Sigmoid colon (tissue), 7 donors: ENCODE measurements at places on chromosomes 2 and 18. TPM values are rescaled to one million over a fixed set of nuclear protein-coding genes. Genes with fewer than 3 reads are reported as not detected.

Gene UGT1A3
- total RNA-seq = not detected

Gene EMILIN1
- total RNA-seq = 225 TPM

DNA sequence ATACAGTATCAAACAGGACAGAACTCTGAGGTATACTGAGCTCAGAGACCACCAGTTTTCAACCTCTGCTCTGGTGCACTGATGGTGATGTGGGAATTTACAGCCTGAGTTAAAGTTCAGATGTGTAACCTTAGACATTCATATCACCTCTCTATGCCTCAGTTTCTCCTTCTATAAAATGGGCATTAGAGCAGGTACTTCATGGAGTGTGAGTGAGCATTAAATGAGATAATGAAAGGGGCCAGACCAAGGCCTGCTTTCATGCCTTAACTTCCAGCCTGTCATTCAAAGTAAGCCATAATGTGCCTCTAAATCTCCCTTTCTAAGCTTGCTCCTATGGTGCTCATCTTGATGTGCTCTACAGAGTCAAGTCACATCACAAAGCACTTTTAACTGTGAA lies 8.4 kb downstream of the ACVR1 start:
- no peak for DNase-seq
- H3K36me3 ChIP-seq = no peaks in the 10 kb centered on the region
- peaks cover 40% of the 10 kb centered on the region for H3K4me1 ChIP-seq
- H3K27ac ChIP-seq = no peak overlapping the region

Gene SLC23A3
- 0.14 TPM for total RNA-seq

- H3K27ac ChIP-seq = no peak overlapping the region
- no peak overlapping the region for H3K4me3 ChIP-seq
- DNase-seq = no peak
- H3K27me3 ChIP-seq = no peaks in the 10 kb centered on the region
- H3K4me1 ChIP-seq = no peaks in the 10 kb centered on the region
- H3K36me3 ChIP-seq = no peaks in the 10 kb centered on the region
These were observed 298.0 kb downstream of the TRIB2 start for GRCh38 chr2:13014783-13015182.

- peaks cover 8% of the 10 kb centered on the region for H3K36me3 ChIP-seq
- no peak overlapping the region for H3K4me3 ChIP-seq
- H3K27ac ChIP-seq = no peak overlapping the region
- no peak for DNase-seq
These were observed 111.8 kb downstream of the RAB3GAP1 start for GRCh38 chr2:135163901-135164300.

GRCh38 chr2:10389573-10389972 lies 58.6 kb downstream of the ODC1 start:
- H3K27me3 ChIP-seq = no peaks in the 10 kb centered on the region
- DNase-seq = no peak
- no peak overlapping the region for H3K27ac ChIP-seq
- no peaks in the 10 kb centered on the region for H3K36me3 ChIP-seq
- no peak overlapping the region for H3K4me3 ChIP-seq
- peaks cover 12% of the 10 kb centered on the region for H3K4me1 ChIP-seq

GRCh38 chr2:129318581-129319421 lies 660.7 kb upstream of the RAB6C start:
- no peak overlapping the region for H3K27ac ChIP-seq
- no peaks in the 10 kb centered on the region for H3K27me3 ChIP-seq
- H3K36me3 ChIP-seq = no peaks in the 10 kb centered on the region
- no peaks in the 10 kb centered on the region for H3K4me1 ChIP-seq
- no peak for DNase-seq
- no peak overlapping the region for H3K4me3 ChIP-seq

DNA sequence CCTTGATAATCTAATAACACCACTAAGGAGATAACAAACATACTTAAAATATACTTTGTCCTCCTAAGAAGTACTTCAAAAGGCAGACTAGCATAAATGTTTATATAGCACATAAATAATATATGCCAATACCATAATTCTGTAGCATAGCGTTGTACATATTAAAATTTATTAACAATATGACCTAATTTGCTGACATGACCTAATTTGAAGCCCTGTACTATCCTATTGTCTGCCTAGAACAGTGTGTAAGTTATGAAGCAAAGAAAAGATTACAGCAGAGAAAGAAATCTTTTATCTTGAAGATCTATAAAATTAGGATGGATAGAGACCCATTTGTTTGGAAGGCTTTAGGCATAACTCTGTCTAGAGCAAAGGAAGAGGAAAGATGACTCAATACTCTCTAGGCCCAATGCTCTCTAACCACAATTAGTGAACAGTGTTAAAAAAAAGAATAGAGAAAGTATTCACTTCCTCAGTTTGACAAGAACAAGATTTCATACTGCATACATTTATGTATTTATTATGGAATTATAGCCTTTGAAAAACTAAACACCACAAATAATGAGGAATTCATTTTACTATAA lies 231.3 kb downstream of the ZRANB3 start:
- DNase-seq = no peak
- H3K4me3 ChIP-seq = no peak overlapping the region
- no peaks in the 10 kb centered on the region for H3K36me3 ChIP-seq
- no peaks in the 10 kb centered on the region for H3K27me3 ChIP-seq
- no peaks in the 10 kb centered on the region for H3K4me1 ChIP-seq
- no peak overlapping the region for H3K27ac ChIP-seq

DNA sequence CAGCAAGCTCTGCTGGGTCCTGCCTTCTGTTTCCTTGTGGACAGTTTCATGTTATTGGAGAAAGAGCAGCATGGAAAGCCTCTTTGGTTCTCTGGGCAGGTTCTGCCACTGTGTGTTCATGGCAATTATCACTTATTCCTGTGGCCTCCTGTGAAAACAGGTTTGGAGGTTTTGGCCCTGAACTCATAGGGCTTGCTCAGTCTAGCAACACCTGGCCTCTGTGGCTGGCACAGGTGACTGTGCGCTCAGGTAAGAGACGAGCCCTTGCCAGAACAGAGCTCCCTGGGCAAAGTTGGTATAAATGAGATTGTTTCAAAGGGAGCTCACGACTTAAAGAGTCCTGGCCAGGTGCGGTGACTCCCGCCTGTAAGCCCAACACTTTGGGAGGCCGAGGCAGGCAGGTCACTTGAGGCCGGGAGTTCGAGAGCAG lies 5.7 kb downstream of the CEP68 start:
- no peaks in the 10 kb centered on the region for H3K36me3 ChIP-seq
- peak overlapping the region; percentile 76 for H3K27ac ChIP-seq
- H3K27me3 ChIP-seq = no peaks in the 10 kb centered on the region
- H3K4me1 ChIP-seq = peaks cover 82% of the 10 kb centered on the region
- DNase-seq = no peak

- peaks cover 5% of the 10 kb centered on the region for H3K36me3 ChIP-seq
- no peaks in the 10 kb centered on the region for H3K27me3 ChIP-seq
- H3K4me3 ChIP-seq = no peak overlapping the region
- DNase-seq = no peak
- no peak overlapping the region for H3K27ac ChIP-seq
These were observed 59.9 kb downstream of the MSH6 start for GRCh38 chr2:47842846-47843245.

DNA sequence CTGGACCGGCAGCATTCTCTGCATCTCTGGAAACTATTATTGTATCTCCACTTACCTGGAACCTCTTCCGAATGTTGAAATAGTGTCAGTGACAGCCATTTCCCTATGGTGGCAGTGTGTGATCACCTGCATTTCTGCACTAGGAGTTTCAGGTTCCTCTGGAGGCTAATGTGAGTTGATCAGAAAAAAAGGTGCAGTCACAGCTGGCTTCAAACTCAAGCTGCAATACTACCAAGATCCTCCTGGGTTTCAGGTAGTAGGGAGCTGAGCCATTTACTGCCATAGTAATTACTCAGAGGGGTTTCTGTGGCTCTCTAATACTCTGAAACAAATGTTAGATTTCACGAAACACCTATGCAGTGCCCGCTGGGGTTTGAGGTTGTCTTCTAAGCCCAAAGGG lies 183.5 kb upstream of the OSR1 start:
- DNase-seq = no peak
- H3K36me3 ChIP-seq = no peaks in the 10 kb centered on the region
- H3K27ac ChIP-seq = no peak overlapping the region
- H3K4me1 ChIP-seq = peaks cover 17% of the 10 kb centered on the region
- H3K27me3 ChIP-seq = no peaks in the 10 kb centered on the region
- H3K4me3 ChIP-seq = no peak overlapping the region

Gene FBXO48
- total RNA-seq = 0.68 TPM

DNA sequence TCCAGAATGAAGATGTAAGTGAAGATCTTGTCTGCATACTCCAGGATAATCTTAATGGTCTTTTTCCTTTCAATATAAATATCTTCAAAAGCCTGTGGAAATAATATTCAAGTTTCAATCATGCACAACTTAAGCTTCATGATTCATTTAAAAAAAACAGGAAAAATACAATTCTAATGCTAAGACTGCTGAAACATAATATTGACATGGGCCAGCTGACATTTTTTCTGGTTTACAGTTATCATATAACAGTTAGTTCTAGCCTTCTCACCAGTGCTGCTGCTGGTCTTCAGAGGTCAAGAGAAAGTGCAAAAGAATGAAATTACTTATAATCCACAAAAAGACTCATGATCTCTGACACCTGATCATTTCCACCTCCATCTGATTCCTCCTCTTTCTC lies 110.4 kb upstream of the SCN1A start:
- no peaks in the 10 kb centered on the region for H3K27me3 ChIP-seq
- H3K4me1 ChIP-seq = no peaks in the 10 kb centered on the region
- no peak for DNase-seq
- H3K4me3 ChIP-seq = no peak overlapping the region

Gene RBKS
- 0.55 TPM for total RNA-seq

- H3K27ac ChIP-seq = peak overlapping the region; percentile 71
- no peak for DNase-seq
These were observed 129.6 kb downstream of the MREG start for GRCh38 chr2:215883799-215884198.

DNA sequence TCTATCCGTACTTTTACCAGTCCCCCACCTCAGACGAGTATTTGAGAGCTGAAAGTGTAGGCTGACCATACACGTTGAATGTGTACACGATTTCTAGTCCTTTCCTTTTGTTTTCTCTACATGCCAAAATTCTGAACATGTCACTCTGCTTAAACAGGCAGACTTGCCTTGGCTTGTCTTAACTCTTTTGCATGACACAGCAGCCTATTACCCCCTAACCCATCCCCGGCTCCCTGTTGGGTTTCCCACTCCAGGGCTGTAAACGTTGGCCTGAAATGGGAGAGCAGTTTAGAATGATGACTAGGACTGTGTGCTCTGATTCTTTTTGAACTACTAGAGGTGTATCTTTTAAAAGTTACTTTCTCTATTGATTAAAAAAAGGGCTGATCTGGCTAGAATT lies 19.1 kb downstream of the MTCL1 start:
- no peak overlapping the region for H3K4me3 ChIP-seq
- peak overlapping the region; percentile 46 for H3K27ac ChIP-seq
- peaks cover 59% of the 10 kb centered on the region for H3K36me3 ChIP-seq
- H3K4me1 ChIP-seq = peaks cover 6% of the 10 kb centered on the region

Gene KYNU
- 2.3 TPM for total RNA-seq

DNA sequence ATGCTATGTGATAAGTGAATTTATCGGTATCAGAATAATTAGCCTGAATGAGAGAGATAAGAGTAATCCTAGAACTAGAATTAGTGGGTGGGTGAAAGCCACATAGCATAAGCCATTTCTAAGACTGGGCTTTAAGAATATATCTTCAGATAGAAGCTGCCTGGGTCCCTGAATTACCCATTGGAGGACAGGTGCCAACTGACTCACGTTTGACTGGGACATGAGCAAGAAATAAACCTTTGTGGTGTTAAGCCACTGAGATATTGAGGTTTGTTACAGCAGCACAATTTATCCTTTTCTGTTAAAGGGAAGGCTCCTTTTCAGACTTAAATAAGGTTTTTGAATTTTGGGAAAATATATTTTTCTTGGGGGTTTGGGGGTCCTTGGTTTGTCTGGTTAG lies 95.9 kb downstream of the POLE4 start:
- no peak overlapping the region for H3K27ac ChIP-seq
- no peaks in the 10 kb centered on the region for H3K36me3 ChIP-seq
- no peaks in the 10 kb centered on the region for H3K27me3 ChIP-seq
- no peak overlapping the region for H3K4me3 ChIP-seq
- H3K4me1 ChIP-seq = no peaks in the 10 kb centered on the region
- DNase-seq = no peak

- no peak overlapping the region for H3K27ac ChIP-seq
- DNase-seq = peak; percentile 70
- peaks cover 65% of the 10 kb centered on the region for H3K27me3 ChIP-seq
- peak overlapping the region; percentile 14 for H3K4me3 ChIP-seq
These were observed 5.4 kb upstream of the SATB2 start for GRCh38 chr2:199462956-199463692.

GRCh38 chr18:62717169-62717924 lies 2.0 kb downstream of the PHLPP1 start:
- no peaks in the 10 kb centered on the region for H3K27me3 ChIP-seq
- H3K4me1 ChIP-seq = peaks cover 39% of the 10 kb centered on the region
- no peak for DNase-seq
- H3K4me3 ChIP-seq = peak overlapping the region; percentile 72
- peak overlapping the region; percentile 94 for H3K27ac ChIP-seq

- H3K27ac ChIP-seq = no peak overlapping the region
- DNase-seq = no peak
- H3K4me3 ChIP-seq = no peak overlapping the region
- no peaks in the 10 kb centered on the region for H3K36me3 ChIP-seq
These were observed 48.7 kb upstream of the NBEAL1 start for GRCh38 chr2:202965810-202966460.

DNA sequence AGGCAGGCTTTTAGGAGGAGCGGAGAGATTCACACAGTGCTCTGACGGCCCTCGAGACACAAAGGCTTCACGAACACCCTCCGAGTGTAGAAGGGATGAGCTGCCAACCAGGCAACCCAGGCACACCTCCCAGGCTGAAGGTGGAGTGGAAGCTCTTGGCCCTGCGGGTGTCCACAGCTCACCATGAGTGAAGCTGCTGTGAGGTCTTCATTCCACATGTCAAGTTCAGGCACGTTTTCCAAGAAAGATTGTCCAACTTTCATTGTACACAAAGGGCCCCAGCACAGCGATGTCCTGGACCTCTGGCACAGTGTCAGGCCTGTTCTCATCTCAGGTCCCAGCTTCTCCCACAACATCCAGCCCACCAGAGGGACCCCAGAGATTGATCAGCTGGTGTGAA lies 13.4 kb downstream of the PARD6G start:
- H3K4me3 ChIP-seq = no peak overlapping the region

Gene ERBB4
- total RNA-seq = 0.14 TPM

Gene IGFBP5
- total RNA-seq = 449 TPM

Gene PCARE
- total RNA-seq = not detected

Gene UGT1A1
- not detected for total RNA-seq

- no peak overlapping the region for H3K4me3 ChIP-seq
- H3K36me3 ChIP-seq = no peaks in the 10 kb centered on the region
- no peaks in the 10 kb centered on the region for H3K4me1 ChIP-seq
- H3K27me3 ChIP-seq = no peaks in the 10 kb centered on the region
These were observed 510.6 kb upstream of the RAB6C start for GRCh38 chr2:129468879-129469278.

Gene TMEM237
- 20.2 TPM for total RNA-seq

Gene LRATD1
- total RNA-seq = 5.5 TPM

DNA sequence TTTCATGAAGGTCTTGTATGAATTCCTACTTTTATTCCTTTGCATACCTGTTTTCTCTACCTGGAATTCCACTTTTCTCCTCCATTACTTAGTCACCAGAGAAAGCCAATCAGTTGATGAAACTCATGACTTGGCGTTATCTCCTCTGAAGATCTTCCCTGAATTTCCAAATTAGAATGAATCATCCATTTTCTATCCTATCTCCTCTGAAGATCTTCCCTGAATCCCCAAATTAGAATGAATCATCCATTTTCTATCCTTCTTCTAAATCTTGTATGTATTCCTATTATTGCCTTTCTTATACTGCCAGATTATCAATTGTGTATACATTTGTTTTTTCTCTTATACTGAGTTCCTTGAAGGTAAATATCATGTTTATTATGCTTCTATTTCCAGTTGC lies 440.4 kb downstream of the CCDC85A start:
- H3K4me3 ChIP-seq = no peak overlapping the region
- no peaks in the 10 kb centered on the region for H3K36me3 ChIP-seq
- no peaks in the 10 kb centered on the region for H3K27me3 ChIP-seq
- no peaks in the 10 kb centered on the region for H3K4me1 ChIP-seq
